ENCODE measurements at places on chromosomes 11 and 22. TPM values are rescaled to one million over a fixed set of nuclear protein-coding genes. Genes with fewer than 3 reads are reported as not detected.

GRCh38 chr11:66188580-66188979 is 79.9 kb upstream of the RAB1B start:
- no peaks in the 10 kb centered on the region for H3K4me1 ChIP-seq
- H3K27me3 ChIP-seq: no peaks in the 10 kb centered on the region
- no peak overlapping the region for H3K4me3 ChIP-seq
- H3K36me3 ChIP-seq: peaks cover 2% of the 10 kb centered on the region

- H3K4me3 ChIP-seq: no peak overlapping the region
- peaks cover 15% of the 10 kb centered on the region for H3K36me3 ChIP-seq
- peaks cover 17% of the 10 kb centered on the region for H3K4me1 ChIP-seq
- H3K27ac ChIP-seq: no peak overlapping the region
- DNase-seq: no peak
Observed at GRCh38 chr11:108733479-108734116, 68.7 kb downstream of the DDX10 start.

GRCh38 chr22:19122752-19123492 is 710 bp upstream of the DGCR2 start:
- H3K4me3 ChIP-seq: peak overlapping the region; percentile 91
- H3K4me1 ChIP-seq: peaks cover 28% of the 10 kb centered on the region
- H3K36me3 ChIP-seq: no peaks in the 10 kb centered on the region
- DNase-seq: no peak

- H3K27me3 ChIP-seq: no peaks in the 10 kb centered on the region
- no peak overlapping the region for H3K4me3 ChIP-seq
- DNase-seq: no peak
- peak overlapping the region; percentile 24 for H3K27ac ChIP-seq
- no peaks in the 10 kb centered on the region for H3K4me1 ChIP-seq
- peaks cover 24% of the 10 kb centered on the region for H3K36me3 ChIP-seq
Observed at GRCh38 chr11:47488111-47488510, 39.2 kb upstream of the RAPSN start.

- no peak overlapping the region for H3K27ac ChIP-seq
- no peaks in the 10 kb centered on the region for H3K4me1 ChIP-seq
- DNase-seq: no peak
- no peaks in the 10 kb centered on the region for H3K36me3 ChIP-seq
- H3K4me3 ChIP-seq: no peak overlapping the region
Observed at GRCh38 chr22:26534171-26534855, 22.0 kb upstream of the TFIP11 start.

The P4HA3 gene
- total RNA-seq: not detected

The HORMAD2 gene
- total RNA-seq: not detected

The GLYATL2 gene
- 2.3 TPM for total RNA-seq

The LIPT2 gene
- total RNA-seq: 9.6 TPM

The B3GAT1 gene
- 32.3 TPM for total RNA-seq

Data from neural crest cell (in vitro differentiated cells).